ENCODE measurements at places on chromosomes 3 and 15. TPM values are rescaled to one million over a fixed set of nuclear protein-coding genes. Genes with fewer than 3 reads are reported as not detected.
A peak's percentile ranks its signal among the peaks of the same experiment; 100 is the strongest.

Gene KIF23
- total RNA-seq, result 7.4 TPM

Gene STXBP5L
- total RNA-seq, result 2.6 TPM

Gene ACAN
- total RNA-seq, result 0.14 TPM

DNA sequence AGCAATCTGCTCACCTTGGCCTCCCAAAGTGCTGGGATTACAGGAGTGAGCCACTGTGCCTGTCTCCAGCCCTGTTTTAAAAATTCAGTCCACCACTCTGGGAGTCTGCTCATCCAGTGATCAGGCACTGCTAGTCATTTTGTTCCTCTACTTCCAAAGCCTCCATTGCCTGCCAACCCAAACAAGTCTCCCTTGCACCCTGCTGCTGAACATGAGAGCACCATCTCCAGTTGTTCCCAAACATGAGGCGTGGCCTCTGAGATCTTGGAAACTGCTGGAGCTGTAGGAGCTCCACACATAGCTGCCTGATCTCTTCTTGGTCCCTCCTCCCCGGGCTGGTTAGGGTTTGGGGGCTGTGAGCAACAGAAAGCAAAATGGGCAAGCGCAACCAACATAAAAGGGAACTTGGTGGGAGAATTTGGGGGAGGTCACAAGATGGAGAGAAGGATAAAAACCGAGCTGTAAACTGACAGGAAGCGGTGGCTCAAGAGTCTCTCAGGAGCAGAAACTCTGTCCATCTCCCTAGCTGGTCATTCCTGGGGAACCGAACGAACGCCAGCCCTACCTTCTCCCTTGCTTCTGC is 49.6 kb upstream of the TLE3 start:
- no peaks in the 10 kb centered on the region for H3K4me1 ChIP-seq
- DNase-seq, result no peak
- no peak overlapping the region for H3K4me3 ChIP-seq
- H3K27me3 ChIP-seq, result no peaks in the 10 kb centered on the region
- no peak overlapping the region for H3K27ac ChIP-seq

- H3K27me3 ChIP-seq, result no peaks in the 10 kb centered on the region
- peaks cover 21% of the 10 kb centered on the region for H3K4me1 ChIP-seq
- peak overlapping the region; percentile 87 for H3K27ac ChIP-seq
- no peak overlapping the region for H3K4me3 ChIP-seq
- no peaks in the 10 kb centered on the region for H3K36me3 ChIP-seq
These were observed 58.2 kb downstream of the ZBTB38 start for GRCh38 chr3:141426404-141427034.

DNA sequence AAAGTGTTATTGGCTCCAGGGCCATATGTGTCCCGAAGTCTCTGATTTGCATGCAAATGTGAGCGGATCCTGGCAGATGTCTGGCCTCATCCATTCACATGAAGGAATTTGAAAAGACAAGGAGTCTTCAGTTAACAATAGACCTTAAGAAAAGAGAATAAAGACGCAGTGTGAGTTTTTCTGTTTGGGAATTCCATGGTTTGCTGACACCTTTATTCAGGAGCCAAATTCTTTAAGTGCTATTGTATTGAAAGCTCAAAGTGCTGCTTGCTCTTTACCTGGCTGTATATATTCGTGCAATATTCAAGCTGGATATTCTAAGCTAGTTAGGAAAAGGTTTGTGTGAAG is 2.2 kb downstream of the LRRN1 start:
- H3K4me1 ChIP-seq, result no peaks in the 10 kb centered on the region
- DNase-seq, result no peak
- H3K27me3 ChIP-seq, result no peaks in the 10 kb centered on the region
- no peaks in the 10 kb centered on the region for H3K36me3 ChIP-seq
- H3K4me3 ChIP-seq, result no peak overlapping the region
- H3K27ac ChIP-seq, result no peak overlapping the region

DNA sequence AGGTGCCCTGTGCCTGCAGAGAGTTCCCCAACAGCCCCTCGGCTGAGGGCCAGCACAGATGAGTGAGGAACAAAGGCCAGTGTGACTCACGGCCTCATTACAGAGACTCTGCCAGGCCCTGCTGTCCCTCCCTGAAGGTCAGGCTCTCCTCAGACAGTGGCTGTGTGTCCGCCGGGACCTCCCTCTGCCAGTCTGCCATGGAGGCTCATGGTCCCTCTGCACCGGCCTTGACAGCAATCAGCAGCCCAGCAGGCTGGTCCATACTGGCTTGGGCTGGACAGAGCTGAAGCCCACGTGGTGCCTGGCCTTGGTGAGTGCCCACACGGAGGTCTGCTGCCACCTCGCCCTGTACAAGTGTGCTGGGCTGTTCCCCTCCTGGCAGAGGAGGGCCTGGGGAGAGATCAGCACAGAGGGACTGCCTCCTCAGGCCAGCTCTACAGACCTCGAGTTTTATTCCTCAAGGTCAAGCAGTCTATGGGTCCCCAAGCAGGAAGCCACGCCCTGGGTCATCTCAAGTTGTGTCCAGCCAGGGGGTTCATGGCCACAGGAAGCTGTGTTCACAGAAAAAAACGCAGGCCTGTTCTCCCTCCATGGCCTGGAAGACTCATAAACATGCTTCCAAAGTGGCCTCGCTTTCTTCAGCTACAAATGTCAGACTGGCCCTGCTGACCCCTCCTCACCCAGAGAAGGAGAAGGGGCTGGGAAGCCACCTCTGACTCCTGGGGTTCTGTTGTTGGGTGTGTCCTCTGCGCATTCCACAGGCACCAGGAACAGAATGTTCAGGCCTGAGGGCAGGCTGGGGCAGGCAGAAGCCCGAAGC is 27.0 kb downstream of the SLC41A3 start:
- no peaks in the 10 kb centered on the region for H3K4me1 ChIP-seq
- H3K27me3 ChIP-seq, result no peaks in the 10 kb centered on the region
- H3K4me3 ChIP-seq, result no peak overlapping the region
- H3K36me3 ChIP-seq, result no peaks in the 10 kb centered on the region

DNA sequence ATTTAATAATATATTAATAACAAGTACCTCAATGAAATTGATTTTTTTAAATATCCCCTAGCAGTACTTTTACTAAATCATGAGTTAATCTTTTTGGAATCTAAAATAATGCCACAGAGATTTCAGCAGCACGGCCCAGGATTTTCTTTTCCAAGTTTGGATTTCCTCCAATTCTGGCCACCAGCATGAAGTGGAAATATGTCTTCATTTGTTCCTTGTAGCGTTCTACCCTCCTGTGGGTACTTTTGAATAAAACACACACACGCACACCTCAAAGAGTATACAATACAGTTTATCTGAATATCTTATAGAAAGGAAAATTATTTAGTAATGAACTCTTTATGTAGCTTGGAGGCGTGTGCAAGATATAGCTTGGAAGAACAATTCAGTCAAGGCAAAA is 125.1 kb upstream of the STT3B start:
- H3K27me3 ChIP-seq, result no peaks in the 10 kb centered on the region
- H3K4me1 ChIP-seq, result no peaks in the 10 kb centered on the region
- H3K27ac ChIP-seq, result no peak overlapping the region
- no peak overlapping the region for H3K4me3 ChIP-seq
- no peak for DNase-seq

DNA sequence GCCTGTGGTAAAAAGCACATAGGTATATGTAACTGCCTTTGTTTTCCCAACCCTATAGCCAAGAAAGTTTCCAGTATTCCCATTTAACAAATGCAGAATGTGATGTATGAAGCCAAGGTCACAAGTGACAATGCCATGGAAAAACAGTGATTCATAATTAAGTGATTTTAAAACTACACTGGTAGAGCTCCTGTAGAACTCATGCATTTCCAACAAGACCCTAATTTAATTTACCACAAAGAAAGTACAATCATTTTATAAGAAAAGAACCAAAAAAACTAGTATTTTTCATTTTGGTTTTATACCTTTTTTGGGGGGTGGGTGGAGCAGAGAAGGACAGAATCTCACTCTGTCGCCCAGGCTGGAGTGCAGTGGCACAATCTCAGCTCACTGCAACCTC is 82.0 kb downstream of the STAG1 start:
- no peaks in the 10 kb centered on the region for H3K4me1 ChIP-seq
- no peak overlapping the region for H3K4me3 ChIP-seq
- H3K36me3 ChIP-seq, result no peaks in the 10 kb centered on the region
- DNase-seq, result no peak

DNA sequence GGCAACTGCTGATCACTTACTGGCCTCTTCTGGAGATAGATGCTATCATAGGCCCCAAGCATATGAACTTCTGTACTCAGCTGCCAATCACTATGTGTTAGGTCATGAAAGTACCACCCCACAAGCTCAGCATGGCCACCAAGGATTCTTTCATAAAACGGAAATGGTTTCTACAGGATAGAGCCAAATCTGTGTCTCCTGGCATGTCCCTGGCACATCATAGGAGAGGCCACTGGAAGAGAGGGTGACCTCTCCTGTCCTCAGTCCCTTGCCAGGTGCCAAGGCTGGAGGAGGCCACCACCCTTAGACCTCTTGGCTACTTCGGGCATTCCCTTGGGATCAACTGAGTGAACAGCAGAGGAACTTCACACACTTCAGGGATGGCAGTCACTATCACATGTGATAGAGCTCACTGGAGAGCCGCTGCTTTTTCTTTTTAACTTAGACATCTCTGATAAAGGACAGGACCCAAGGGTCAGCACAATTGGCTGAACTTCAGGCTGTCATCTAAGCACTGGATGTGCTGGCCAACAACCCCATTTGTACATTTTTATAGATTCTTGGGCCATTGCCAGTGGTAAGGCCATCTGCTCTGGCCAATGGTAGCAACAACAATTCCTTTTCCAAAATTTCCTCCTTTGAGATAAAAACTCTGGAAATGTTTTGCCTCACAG is 425.2 kb downstream of the SQOR start:
- no peaks in the 10 kb centered on the region for H3K4me1 ChIP-seq
- DNase-seq, result no peak
- H3K27ac ChIP-seq, result no peak overlapping the region
- H3K4me3 ChIP-seq, result no peak overlapping the region
- no peaks in the 10 kb centered on the region for H3K27me3 ChIP-seq

DNA sequence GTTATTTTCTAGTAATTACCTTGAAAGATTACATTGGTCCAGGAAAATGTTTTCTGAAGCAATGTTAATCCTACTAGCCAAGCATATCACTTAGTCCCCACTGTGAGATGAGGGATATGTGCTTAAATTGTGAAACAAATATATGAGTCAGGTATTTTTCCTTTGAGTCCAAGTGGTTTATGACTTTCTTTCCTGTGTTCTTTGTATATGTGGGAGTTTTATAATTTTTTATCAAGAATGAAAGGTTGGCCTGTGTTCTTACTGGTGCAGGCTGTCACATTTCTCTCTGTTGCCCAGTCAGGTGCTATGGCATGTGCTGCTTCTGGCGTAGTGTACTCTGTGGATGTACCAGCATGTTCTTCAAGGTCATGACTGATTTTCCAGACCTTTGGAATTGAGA is 147.4 kb downstream of the CMSS1 start:
- no peaks in the 10 kb centered on the region for H3K27me3 ChIP-seq
- H3K4me3 ChIP-seq, result no peak overlapping the region
- no peak for DNase-seq
- H3K27ac ChIP-seq, result no peak overlapping the region

- no peaks in the 10 kb centered on the region for H3K4me1 ChIP-seq
- no peak overlapping the region for H3K4me3 ChIP-seq
- H3K27me3 ChIP-seq, result no peaks in the 10 kb centered on the region
- no peaks in the 10 kb centered on the region for H3K36me3 ChIP-seq
These were observed 598.3 kb downstream of the SI start for GRCh38 chr3:164479978-164480377.

DNA sequence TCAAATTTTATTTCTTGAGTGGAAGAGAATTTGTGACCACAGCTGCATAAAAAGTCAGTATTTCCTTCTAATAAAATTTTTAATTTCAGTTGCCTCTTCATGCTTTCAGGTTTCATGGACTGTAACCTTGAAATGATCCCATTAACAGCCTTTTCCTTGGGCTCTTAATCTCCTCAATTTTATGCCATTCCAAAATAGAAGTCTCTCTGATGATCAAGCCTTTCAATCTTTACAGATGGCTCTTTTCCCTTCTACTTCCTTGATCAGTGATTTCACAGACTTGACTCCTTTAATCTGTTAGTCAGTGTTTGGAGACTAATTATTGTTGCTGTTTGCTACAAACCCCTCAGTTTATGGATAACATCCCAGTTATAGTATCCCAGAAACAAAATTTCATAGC is 11.9 kb downstream of the TSC22D2 start:
- no peak for DNase-seq
- no peaks in the 10 kb centered on the region for H3K27me3 ChIP-seq
- H3K4me3 ChIP-seq, result no peak overlapping the region
- H3K36me3 ChIP-seq, result no peaks in the 10 kb centered on the region
- H3K27ac ChIP-seq, result no peak overlapping the region

DNA sequence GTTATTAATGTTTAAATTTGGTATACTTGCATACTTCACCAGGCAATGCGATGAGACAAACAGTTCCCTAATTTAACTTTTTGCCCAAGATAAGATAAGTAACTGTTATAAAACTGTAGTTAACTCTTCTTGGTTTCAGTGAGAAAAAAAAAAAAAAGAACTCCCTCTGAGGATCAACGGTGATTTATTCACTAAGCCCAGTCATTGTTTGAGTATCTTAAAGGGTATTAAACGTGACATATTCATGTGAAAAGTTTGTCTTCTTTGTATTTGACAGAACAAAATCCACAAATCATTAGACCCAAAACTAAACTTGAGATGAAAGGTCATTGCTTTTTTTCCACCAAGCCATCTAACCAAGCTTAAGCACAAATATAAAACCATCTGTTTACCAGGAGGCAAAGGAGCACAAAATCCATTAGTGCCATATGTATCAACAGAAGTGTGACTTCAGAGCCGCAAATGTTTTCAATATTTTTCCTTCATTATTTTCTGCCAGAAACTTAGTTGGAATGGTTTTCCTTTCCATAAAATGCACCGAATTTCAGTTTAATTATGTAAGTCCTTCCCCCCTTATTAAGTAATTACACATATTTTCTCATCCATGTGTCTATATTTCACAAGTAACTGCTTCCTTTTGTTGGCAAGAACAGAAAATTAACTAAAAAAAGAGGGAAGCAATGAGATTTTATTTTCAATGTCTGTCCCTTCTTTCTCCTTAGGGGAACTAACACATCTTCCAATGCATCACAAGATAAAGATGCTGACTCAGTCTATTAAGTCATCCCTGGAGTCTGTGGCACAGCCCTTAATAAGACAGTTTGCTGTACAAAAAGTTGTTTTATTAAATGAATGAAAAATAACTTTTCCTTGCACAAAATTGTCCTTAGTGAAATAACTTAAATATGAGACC is 92.2 kb upstream of the RAP2B start:
- no peak overlapping the region for H3K4me3 ChIP-seq
- H3K4me1 ChIP-seq, result no peaks in the 10 kb centered on the region
- no peak for DNase-seq
- H3K36me3 ChIP-seq, result no peaks in the 10 kb centered on the region
- no peak overlapping the region for H3K27ac ChIP-seq
- no peaks in the 10 kb centered on the region for H3K27me3 ChIP-seq

- no peak for DNase-seq
- H3K4me1 ChIP-seq, result no peaks in the 10 kb centered on the region
- H3K27me3 ChIP-seq, result no peaks in the 10 kb centered on the region
- H3K36me3 ChIP-seq, result no peaks in the 10 kb centered on the region
- H3K27ac ChIP-seq, result no peak overlapping the region
These were observed 88.6 kb upstream of the ADAMTS17 start for GRCh38 chr15:100430411-100430810.

Measured in prostate gland (tissue), 2 donors.